ENCODE measurements at places on chromosomes 7 and 10.
A peak's percentile ranks its signal among the peaks of the same experiment; 100 is the strongest.

GRCh38 chr10:122224159-122224558 is 46.9 kb upstream of the BTBD16 start:
- no peak for DNase-seq

GRCh38 chr7:134669845-134670373 is 23.3 kb downstream of the BPGM start:
- DNase-seq: peak; percentile 73

- DNase-seq: peak; percentile 30
These were observed 15.5 kb upstream of the DNAJC12 start for GRCh38 chr10:67853512-67853911.

DNA sequence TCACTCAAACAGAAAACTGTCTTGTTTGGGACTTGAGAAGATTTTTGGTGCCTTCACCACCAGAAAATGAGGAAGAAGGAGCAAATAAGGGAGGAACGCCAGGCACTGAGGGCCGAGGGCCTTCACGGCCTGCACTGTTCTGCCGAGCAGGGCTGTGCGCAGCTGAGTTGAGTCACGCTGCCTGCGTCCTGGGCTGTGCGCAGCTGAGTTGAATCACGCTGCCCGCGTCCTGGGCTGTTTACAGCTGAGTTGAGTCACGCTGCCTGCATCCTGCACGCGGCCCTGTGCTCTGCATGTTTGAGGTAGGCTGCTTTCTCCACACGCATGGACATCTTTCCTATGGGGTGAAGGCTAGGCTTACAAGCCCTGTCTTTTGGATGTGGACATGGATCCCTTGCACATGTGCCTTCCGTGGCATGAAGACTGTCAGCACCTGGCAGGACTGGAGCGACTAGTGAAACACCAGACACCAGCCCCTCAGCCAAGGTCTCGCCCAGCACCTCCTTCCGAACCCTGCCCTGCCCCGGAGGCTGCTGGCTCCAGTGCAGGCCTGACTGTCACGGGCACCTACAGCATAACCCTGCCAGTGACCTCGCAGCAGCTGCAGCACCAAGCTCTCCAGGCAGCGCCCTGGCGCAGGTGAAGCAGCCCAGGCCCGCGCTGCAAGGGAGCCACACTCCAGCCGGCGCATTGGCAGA is 96.7 kb downstream of the HTR5A start:
- no peak for DNase-seq

DNA sequence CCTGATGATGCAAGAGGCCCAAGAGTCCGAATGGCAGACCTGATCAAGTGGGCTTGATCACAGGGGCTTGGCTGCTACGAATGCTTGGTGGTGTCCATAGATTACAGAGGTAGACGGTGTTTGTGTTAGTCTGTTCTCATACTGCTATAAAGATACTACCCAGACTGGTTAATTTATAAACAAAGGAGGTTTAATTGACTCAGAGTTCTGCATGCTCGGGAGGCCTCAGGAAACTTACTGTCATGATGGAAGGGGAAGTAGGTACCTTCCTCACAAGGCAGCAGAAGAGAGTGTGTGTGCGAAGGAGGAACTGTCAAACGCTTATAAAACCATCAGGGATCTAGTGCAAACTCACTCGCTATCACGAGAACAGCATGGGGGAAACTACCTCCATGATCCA is 268.9 kb upstream of the KLF6 start:
- DNase-seq: no peak

GRCh38 chr10:68989317-68989990 is 851 bp downstream of the KIFBP start:
- no peak for DNase-seq

- DNase-seq: no peak
These were observed 199.2 kb downstream of the MBL2 start for GRCh38 chr10:52573347-52573746.

DNA sequence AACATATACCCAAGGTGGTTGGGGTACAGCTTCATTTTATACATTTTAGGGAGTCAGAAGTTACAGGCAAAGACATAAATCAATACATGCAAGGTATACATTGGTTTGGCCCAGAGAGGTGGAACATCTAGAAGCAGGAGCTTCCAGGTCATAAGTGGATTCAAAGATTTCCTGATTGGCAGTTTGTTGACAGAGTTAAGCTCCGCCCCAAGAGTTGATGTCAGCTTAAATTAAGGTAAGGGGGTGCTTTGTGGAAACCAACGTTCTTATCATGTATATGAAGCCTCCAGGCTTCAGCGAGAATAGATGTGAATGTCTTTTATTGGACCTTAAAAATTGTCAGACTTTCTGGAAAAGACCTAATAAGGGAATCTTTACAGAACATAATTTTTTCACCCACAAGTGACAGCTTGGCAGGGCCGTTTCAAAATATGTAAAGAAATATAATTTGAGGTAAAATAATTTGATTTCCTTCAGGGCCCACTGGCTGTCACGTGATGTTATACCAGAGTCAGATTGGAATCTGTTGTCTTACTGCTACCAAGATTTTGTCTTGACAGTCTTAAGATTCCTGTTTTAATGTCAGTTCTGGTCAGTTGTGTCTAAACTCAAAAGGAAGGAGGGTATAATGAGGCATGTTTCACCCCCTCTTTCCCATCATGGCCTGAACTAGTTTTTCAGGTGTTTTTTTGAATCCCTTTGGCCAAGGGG is 6.3 kb upstream of the PANK1 start:
- DNase-seq: no peak

Measured in activated CD8-positive, alpha-beta memory T cell treated with anti-CD3 and anti-CD28 coated beads, Interleukin-2, amount 50 U/mL, for 48 hours (primary cell).